ENCODE measurements at places on chromosomes 3 and 15.
A peak's percentile ranks its signal among the peaks of the same experiment; 100 is the strongest.

GRCh38 chr3:123085932-123086627 is 19.3 kb downstream of the PDIA5 start:
- no peak for DNase-seq

DNA sequence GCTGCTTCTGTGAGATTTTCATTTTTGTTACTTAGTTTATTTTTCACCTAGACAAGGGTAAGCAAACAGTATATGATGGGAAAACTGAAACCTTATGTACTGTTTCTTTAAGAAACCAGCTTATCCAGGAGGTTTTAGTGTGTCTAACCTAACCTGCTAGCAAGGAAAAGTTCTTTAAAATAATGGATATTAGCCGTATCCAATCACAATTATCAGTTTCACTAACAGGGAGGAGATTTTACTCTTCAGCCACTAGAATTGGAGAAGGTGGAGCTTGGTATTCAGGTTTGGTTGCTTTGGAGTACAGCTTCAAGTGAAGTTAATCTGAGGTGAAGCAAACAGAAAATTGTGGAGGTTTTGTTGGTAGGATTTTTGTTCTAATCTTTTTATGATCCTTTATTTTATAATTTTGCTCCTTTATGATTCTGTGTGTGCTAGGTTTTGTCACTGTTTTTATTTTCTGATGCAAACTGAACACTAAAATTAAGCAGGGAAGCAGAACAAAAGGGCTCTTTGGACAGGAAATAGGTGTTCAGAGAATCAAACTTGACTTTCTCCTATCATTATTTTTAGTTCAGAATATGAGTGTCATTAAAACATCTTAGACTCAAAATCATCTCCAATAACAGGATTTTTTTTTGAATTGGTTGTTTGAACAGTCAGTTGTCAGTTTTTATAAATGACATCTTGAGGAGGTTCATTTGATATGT is 13.0 kb downstream of the ZFAND6 start:
- peak; percentile 68 for DNase-seq

GRCh38 chr15:96307856-96308394 is 22.6 kb upstream of the NR2F2 start:
- DNase-seq, result no peak

DNA sequence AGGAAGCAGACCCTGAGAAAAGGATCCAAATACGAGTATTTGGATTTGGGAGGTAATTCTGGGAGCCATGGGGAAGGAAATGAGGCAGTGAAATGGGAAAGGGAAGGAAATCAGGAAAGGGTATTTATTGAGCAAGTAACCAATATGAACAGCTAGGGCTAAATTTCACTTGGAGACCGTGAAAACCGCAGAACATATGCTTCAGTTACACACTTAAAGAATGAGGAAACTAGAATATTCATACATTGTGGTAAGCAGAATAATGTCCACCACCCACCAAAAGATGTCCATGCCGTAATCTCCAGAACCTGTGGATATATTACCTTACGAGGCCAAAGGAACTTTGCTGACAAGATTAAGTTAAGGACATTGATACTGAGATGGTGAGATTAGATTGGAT is 63.3 kb downstream of the LRRN1 start:
- no peak for DNase-seq

All from HEK293T (cell line).